ENCODE measurements at places on chromosomes 7 and 10.
A peak's percentile ranks its signal among the peaks of the same experiment; 100 is the strongest.

- no peak for DNase-seq
Observed at GRCh38 chr7:131605280-131605878, 49.0 kb upstream of the PODXL start.

- no peak for DNase-seq
Observed at GRCh38 chr10:101562231-101562630, 25.8 kb downstream of the POLL start.

GRCh38 chr7:73678862-73679261 lies 4.4 kb downstream of the DNAJC30 start:
- no peak for DNase-seq

GRCh38 chr7:107007007-107007891 lies 37.3 kb upstream of the PRKAR2B start:
- DNase-seq = no peak

- DNase-seq = peak; percentile 51
Observed at GRCh38 chr7:150903606-150904005, 51.3 kb downstream of the AOC1 start.

DNA sequence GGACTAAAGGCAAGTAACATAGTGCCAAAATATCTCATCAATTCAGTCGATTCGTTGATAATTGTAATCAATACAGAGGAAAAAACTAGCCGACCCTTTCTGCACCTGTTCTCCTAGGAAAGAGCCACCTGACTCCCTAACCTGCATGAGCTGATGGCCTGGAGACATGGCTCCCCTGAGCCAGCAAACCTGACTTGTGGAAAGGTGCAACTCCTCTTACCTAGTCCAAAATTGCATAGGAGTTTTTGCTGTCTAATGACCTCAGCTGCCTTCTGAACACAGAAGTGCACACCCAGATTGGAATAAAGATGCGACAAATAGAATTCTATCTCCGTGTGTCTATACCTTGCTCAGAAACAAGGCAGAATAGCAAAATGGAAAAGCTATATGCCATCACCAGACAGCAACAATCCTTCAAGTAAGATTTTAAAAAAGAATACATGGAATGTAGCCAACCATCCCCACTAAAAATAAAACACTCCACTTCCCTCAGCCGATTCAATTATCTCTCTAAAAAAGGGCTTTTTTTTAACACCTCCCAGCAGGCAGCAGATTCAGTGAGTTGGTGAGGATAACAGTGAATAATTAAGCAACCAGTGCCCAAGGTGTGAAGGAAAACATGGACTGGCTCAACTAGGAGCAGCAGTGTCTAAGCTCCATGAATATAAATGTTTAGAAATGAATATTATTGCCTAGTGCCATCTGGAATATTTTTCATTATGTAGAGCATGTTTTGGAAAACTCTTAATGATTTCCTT lies 26.6 kb upstream of the LMTK2 start:
- DNase-seq = no peak

DNA sequence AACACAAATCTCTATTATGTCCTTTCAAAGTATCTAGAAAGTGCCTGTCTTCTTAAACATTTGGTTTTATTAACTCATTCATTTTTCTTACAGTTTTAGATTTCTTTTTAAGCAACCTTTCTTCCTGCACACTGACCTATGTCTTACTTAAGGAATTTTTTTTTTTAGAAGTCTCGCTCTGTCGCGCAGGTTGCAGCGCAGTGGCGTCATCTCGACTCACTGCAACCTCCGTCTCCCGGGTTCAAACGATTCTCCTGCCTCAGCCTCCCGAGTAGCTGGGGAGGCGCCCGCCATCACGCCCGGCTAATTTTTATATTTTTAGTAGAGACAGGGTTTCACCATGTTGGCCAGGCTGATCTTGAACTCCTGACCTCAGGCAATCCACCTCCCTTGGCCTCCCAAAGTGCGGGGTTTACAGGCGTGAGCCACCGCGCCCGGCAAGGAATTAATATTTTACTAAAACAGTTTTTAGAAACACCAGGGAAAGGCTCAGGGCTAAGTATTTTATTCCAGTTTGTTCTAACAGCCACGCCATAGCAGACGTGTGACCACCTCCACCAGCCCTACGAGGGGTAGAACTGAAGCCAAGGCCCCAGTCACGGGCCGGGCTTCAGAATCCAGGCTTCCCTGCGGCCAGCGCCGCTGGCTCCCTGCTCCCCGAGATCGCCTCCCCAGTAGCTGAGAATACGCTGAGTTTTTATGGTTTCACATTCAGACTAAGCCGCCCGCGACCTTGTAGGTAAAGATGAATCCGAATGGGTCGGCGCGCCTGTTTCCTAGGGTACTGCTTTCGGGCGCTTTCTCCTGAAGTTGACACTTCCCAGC lies 941 bp upstream of the LUC7L2 start:
- DNase-seq = no peak

DNA sequence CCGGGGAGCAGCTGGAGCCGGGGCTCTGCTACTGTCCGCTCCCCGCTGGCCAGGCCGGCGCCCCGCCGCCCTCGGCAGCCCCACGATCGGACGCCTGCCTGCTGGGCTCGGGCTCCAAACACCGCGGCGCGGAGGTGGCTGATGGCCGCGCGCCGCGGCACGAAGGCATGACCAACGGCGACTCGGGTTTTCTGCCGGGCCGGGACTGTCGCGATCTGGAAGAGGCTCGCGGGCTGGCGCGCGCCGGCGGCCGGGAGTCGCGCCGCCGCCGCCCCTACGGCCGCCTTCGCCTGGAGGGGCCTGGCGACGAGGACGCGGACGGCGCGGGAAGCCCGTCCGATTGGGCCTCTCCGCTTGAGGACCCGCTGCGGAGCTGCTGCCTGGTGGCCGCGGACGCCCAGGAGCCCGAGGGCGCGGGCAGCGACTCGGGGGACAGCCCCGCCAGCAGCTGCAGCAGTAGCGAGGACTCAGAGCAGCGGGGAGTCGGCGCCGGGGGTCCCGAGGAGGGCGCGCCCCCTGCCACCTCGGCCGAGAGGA lies 570 bp downstream of the TBC1D12 start:
- peak; percentile 49 for DNase-seq
